ENCODE measurements at places on chromosomes 5 and 9.

GRCh38 chr5:39249564-39250274, 30.4 kb upstream of the FYB1 start:
- no peak for DNase-seq

GRCh38 chr5:154860123-154860522, 1.7 kb downstream of the CNOT8 start:
- DNase-seq = peak; percentile 29

DNA sequence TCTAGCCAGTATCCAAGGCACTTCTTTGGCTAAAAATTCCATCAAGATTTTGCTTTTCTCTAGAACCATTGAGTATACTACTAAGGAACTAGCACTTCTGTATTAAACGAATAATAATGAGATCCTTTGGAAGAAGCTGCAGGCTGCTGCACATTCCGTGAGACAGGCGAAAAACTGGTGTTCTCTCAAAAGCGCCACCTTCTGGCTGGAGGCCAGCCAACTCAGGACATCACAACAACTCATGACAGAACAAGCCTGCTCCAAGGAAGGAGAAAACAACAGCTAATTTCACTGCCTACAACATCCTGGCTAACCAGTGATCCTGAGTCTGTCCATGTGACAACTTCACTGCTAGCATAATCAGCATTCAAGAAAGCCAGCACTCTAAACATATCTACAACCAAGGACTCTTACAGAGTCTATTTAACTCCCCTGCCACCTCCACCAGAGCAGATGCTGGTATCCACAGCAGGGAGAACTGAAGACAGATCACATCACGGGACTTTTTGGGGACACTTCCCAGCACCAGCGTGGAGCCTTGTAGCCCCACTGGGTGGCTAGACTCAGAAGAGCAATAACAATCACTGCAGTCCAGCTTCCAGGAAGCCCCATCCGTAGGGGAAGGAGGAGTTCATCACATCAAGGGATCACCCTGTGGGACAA, 150.5 kb downstream of the YTHDC2 start:
- DNase-seq = no peak

DNA sequence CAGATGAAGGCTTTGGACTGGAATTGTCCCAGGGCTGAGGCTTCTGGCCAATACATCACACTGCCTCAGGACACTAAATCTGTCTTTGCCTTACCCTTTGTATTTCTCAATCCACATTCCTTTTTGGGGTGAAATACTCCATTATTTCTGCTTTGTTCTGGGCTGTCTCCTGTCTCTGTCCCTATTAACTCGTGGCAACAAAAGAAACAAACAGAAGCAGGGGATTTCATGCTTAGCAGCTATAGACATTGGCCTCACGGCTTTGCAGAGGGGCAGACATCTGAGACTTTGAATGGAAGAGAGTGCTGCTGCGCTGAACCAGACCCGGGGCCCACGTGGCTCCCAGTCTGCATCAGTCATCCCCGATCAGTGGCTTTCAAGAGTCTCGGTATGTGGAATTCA, 129.7 kb downstream of the ARL15 start:
- DNase-seq = peak; percentile 25

DNA sequence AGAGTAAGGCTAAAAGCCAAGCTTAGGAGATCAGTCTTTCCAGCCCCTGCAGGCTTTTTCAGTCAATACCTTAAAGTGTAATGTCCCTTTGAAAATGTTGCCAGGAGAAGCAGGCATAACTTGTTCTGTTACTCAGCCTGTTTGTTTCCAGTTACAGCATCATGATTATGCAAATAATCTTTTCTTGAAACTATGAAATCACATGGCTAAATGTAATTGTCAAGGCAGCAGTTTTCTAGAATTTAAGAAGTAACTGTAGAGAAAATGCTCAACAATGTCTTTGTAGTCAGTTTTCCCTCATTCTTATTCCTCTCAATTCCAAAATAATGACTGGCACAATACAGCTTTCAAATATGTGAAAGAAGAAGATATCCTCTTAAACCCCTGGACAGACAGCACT, 1.9 kb upstream of the GPR107 start:
- no peak for DNase-seq

DNA sequence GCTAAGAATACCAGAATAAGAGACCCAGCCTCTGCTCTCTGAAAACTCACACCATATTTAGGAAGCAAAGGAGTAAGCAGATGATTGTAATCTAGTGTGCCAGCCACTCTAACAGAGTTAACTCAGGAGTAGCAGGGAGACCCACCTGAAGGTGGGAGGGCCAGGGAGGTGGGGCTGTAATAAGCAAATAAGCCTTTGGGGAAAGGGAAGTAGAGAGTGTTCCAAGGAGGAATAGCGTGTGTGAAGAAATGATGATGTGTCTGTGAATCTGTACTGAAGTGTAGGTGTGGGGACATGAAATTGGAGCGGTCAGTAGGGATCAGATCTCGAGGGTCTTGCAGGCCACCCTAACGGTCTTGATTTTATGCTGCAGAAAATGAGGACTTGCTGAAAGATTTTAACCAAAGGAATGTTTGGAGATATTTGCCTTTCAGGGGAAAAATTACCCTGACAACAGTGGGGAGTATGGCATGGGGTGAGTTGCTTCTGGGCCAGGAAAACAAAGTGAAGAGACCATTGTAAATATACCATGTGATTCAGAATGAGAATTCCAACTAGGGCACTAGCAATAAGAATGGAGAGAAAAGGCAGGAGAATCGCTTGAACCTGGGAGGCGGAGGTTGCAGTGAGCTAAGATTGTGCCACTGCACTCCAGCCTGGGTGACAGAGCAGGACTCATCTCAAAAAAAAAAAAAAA, 44.1 kb upstream of the FSD1L start:
- DNase-seq = no peak

DNA sequence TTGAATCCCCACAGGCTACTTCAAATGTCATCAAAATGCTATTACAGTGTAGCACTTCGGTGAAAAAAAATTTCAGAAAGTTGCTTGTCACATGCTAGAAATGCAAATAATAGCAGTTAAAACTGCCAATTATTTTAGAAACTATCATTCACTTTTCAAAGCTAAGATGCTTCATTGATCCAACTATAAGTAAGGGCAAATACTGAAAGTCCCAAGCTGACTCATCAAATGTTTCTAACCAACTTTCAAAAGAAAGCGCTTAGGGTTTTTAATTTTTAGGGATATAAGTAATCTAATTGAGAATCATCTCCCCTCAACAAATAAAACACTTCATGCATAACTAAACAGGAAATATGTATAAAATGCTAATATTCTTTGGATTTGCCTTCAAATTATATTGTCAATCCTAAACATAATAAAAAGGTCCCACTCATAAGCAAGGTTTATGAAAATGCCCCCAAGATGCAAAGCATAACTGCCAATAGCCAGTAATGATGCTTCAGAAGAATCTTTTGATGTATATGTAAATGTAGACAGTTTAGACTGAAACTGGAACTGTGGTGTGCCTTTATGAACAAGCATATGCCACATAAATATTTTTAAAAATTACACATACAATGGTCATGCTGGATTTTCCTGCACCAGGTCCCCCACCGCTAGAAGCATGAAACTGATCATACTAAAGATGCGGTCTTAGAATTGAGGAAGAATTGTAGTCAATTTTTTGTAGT, 12.2 kb downstream of the ACTL7A start:
- no peak for DNase-seq

DNA sequence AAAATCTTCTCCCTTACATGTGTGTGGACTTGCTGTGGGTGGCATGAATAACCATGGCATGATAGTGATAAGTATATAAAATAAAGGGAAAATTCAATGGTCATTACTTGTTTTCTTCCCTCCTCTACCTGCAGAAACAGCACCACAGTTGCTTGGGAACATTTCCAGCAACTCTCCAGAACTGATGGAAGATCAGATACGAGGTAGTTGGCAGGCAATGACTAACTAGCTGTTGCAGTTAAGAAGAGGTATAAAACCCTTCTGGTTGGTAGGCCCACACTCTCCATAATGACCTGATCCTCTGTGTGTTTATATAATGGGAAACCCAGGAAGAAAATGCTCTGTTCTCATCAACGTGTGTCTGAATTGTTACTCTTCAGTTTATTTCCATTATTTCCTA, 185.9 kb downstream of the SYK start:
- no peak for DNase-seq

- no peak for DNase-seq
Measured at GRCh38 chr5:150291388-150292385, 2.1 kb upstream of the CAMK2A start.

DNA sequence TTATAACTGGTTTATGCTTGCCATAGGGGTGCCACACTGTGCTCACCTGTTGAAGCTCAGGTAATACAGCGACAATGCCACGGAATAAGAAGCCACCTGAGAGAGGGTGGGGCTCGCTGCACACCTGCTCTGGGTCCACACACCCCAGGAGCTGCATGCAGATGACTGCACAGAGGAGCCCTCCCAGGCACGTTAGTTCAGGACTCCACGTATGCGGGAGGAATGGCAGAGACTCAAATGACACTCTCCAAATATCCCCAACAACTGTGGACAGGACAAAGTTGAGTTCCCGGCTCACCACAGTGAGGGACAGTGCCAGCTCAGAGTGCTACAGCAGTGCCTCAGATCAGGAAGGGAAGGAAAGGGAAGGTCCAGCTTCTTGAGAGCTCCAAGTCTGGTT, 5.8 kb upstream of the FCN1 start:
- no peak for DNase-seq

DNA sequence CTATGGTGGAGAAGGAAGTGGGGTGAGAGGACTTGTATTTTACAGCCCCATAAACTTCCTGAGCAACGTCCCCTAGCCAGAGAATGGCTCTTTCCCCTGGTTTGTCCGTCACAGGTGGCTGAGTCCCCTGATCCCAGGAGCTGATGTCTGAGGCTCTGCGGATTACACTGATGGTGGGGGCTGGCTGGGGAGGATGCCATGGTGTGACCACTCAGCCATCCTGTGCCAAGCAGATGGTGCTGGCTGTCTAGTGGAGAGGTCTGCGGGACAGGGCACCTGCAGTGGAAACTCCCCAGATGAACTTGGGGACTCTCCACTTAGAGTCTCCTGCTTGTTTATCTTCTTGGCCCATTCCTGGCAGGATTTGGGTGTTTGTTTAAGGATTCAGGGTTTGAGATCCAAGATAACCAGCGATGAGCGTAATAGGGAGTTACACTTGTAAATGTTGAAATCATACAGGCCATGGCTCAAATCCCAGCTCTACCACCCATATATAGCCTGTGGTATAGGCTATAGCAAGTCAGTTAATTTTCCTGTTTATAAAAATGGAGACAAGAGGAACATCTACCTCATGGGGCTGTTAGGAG, 4.7 kb upstream of the PTGS1 start:
- DNase-seq = no peak

GRCh38 chr5:59158165-59158564, 575.3 kb downstream of the RAB3C start:
- DNase-seq = no peak

DNA sequence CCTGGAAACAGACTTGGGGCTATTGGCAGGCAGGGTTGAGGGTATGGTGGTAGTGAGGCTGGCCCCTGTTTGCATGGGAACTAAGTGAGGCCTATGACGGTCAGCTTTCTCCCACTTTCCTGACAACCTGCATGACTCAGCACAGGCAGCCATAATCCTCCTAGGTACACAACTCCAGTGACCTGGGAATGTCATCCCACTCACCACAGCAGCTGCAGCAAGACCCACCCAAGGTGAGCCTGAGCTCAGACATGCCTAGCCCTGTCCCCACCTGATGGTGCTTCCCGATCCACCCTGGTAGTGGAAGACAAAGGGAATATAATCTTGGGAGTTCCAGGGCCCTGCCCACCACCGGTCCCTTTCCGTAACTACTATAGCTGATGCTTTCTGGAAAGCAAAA, 178.7 kb downstream of the NDUFS4 start:
- no peak for DNase-seq
